ENCODE measurements at places on chromosomes 4 and X.
A peak's percentile ranks its signal among the peaks of the same experiment; 100 is the strongest.

DNA sequence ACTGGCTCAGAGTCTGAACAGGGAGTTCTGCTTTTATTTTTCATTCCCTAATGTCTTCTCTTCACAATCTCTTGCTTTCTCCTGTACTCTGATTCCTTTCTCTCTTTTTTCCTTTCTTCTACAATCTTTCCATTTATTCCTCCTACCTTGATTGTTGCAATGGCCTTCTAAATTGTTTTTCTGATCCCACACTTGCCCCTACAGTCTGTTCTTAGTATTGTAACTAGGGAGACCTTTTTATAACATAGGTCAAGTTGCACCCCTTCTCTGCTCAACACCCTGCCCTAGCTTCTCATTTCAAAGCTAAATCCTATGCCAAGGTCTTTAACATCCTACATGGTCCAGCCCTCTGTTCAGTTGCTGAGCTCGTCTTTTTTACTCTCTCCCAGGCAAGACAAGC is 277.9 kb downstream of the GBA3 start:
- DNase-seq: no peak

- DNase-seq: no peak
Observed at GRCh38 chrX:31604629-31605221, 532.9 kb upstream of the FTHL17 start.

DNA sequence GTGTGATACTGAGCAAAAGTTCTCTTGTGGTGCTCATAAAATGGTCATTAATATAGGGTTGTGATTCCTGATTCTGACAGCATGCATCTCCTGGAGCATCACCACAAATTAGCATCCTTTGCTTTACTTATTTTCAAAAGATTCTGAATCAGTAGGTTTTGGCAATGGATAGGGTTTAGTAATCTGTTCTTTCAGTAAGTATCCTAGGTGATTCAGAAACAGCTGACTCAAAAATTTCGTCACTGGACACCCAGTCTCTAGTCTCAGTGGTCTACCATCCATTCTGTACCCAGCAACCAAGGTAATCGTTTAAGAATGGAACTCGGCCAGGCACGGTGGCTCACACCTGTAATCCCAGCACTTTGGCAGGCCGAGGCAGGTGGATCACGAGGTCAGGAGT is 4.1 kb downstream of the CBLL2 start:
- DNase-seq: no peak

DNA sequence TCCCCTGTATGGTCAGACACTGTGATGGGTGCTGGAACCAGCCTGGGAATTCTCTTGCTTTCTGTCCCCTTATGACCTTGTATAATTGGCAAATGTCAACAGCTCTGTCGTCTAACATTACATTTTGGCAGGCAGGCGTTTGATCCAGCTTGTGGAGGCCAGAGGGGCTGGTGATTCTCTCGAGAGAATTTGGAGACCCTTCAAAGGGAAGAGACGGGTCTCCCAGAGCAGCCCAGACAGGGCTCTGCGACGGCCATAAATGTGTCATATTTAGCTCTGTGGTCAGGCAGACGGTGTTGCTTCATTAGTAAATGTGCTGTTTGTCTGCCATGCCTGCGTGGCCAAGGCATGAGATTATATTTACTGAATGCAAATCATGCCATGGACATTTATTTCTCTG is 68.7 kb downstream of the SORCS2 start:
- DNase-seq: peak; percentile 32

DNA sequence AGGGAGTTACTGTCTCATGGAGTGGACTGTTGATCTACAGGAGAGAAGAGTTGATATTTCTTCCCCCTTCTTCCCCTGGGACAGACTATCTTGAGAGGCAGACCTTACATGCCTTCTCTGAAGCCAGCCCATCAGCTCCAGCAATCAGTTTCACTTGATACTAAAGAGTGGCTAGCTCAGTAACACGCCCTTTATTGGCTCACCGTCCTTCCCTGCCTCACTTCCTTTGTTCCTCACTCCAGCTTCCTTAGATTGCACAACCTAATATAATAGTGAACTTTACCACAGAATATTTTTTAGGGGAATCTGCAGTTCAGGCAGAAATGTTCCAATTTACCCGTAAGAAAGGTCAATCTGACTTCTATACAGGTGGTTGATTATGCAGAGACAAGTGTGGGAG is 128.1 kb upstream of the NDP start:
- no peak for DNase-seq

GRCh38 chrX:155893521-155893920 is 12.4 kb downstream of the VAMP7 start:
- DNase-seq: no peak

DNA sequence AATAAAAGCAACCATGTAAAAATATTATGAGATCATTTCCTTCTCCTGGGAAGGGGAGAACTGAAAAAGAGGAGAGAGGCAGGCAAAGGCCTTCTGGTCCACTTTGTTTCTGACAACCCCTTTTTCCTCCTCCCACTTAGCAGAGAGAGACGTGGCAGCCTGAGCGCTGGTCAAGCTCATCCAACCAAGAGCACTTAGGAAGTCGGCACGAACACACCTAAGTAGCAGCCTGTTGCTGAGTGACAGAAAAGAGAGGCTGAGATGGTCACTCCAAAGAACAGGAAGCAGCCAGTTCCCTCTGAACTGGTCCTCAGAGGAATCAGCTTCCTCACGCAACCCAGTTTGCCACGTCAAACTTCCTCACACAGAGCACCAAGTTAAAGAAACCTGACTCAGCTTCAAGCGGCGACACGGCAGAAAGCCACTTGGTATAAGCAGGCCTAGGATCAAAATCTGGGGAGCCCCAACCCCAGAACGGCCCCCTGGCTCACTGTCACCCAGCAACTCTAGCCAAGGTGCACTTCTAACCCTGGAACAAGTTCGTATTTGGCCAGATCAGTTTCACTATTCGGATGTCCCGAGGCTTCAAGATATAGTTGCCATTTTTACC is 861 bp downstream of the SEC24D start:
- DNase-seq: no peak

GRCh38 chr4:24210332-24210902 is 320.6 kb upstream of the PPARGC1A start:
- no peak for DNase-seq

DNA sequence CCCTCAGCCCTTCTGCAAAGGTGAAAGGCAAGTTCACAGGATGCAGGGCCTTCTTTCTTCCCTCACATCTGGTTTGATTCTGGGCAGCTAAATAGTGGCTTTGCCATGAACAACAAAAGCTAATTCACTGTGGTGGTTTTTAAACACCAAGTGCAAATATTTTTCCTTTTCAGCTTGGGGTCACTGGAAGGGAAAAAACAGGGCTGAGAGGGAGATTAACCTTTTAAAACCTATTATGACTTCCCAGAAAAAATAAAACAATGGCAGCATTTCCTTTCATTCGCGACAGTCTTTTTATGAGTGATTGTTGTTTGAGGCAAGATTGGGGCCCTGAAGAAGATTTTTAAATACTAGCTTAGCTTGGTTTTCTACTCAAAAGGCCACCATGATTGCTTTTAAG is 103.7 kb upstream of the SCML1 start:
- DNase-seq: no peak

DNA sequence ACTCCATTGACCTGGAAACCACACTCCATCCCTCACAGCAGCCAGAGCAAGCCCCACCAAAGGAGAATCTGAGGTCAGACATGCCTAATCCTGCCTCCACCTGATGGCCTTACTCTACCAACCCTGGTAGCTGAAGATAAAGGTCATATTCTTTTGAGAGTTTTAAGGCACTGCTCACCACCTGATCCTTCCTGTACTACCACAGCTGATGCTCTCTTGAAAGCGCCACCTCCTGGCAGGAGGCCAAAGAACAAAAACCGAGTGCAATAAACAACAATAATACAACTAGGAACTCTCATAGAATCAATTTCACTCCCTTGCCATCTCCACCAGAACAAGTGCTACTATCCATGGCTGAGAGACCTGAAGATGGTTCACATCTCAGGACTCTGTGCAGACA is 301.6 kb downstream of the NAF1 start:
- DNase-seq: no peak

- DNase-seq: peak; percentile 67
Observed at GRCh38 chr4:101252721-101253120, 94.6 kb downstream of the PPP3CA start.

DNA sequence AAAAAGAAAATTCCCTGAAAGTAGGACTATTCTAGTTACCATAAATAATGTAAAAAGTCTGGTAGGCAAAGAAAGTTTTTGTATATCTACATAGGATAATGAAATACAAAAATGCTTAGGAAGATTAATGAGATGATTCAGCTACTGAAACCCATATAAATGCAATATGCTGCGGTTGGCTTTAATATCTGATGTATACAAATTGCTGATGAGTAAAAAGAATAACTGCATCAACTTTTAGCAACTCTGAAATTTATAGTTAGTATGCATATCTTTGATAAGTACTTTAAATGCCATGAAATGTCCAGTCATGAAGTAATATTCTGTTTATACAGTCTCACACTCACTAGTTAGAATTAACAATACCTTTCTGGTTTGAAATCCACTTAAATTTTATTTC is 404.8 kb downstream of the TLL1 start:
- no peak for DNase-seq

DNA sequence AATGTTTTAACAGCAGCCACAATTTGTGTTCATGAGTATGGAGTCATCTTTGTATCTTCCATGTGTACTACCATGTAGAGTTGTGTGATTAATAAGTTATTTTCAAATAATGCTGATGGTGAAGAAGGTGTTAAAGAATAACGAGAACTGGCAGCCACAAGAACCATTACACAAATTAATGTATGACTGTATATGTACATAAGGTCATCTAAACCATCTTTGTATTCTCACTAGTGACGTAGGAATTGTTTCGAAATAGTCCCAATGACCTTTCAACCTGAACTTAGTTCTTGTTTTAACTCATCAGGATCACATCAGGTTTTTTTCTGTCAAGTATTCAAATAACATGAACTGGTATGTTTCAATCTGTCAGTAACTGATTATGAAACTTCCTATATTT is 48.3 kb upstream of the NOCT start:
- no peak for DNase-seq

- no peak for DNase-seq
Observed at GRCh38 chr4:97003715-97004114, 1139.6 kb downstream of the STPG2 start.

Measured in NCI-H2171 treated with DMSO at 0.1 percent for 48 hours (cell line).